Left ventricle myocardium inferior (tissue), 1 donor: ENCODE measurements at places on chromosomes 7 and 10. TPM values are rescaled to one million over a fixed set of nuclear protein-coding genes. Genes with fewer than 3 reads are reported as not detected.

DNA sequence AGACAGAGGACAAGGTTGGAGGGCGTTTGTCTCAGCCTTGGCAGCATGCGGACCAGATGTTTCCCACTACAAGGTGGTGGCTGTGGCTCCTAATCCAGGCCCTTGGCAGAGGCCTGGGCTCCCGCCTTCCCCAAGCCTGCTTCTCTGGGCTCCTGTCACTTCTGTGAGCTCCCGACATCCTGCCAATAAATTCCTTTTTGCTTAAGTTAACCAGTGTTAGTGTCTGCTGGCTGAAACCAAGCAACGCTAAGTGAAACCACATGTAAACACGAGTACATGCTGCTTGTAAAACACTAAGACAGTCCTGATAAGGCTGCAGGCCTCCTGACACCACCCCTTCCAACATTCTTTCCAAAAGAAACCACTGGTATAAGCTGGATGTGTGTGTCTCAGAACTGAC is 263.6 kb upstream of the ZMIZ1 start:
- peak; percentile 74 for DNase-seq

- no peak for DNase-seq
Observed at GRCh38 chr7:48209004-48209600, 37.8 kb downstream of the ABCA13 start.

- DNase-seq: no peak
Observed at GRCh38 chr7:130701650-130702049, 15.3 kb upstream of the TSGA13 start.

DNA sequence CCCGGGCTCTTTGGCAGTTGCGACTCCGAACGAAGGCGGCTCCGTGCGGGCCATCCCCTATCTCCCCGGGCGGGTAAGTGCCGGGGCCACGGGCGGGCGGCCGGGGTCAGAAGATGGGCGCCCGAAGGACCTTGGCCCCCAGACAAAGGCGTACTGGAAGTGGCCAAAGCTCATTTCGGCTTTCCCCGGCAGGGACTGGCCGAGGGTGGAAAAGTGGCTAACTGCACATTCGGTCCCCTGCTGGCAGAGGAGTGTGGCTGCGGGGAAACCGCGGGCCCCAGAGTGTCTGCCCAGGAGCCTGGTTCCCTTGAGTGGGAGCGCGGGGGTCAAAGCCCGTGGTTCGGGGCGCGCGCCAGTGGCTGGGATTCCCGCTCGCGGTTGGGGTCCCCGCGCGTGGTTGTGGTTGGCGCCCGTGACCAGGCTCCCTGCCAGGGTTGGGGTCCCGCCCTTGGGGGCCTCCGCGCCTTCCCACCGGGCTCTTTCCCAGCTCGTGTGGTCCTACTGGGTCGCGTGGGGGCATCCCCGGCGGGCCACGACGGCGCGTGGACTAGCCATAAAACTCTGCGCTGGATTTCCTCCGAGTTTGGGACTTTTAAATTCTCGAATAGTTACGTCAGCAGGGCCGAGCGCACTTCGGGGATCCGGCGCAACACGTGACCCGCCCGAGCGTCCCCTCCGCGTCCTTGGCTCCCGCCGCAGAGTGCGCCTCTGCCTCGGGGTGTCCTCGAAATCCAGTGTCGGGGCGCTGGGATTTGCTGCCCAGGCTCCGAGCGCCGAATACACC is 124.4 kb downstream of the TACC2 start:
- DNase-seq: peak; percentile 73

- DNase-seq: no peak
Observed at GRCh38 chr7:84025332-84025927, 169.2 kb downstream of the SEMA3A start.

GRCh38 chr7:115217373-115217772 is 295.5 kb downstream of the MDFIC start:
- DNase-seq: no peak

GRCh38 chr10:101602761-101603398 is 14.8 kb downstream of the DPCD start:
- peak; percentile 65 for DNase-seq

- DNase-seq: no peak
Observed at GRCh38 chr10:108515821-108516220, 1351.3 kb upstream of the SORCS1 start.

DNA sequence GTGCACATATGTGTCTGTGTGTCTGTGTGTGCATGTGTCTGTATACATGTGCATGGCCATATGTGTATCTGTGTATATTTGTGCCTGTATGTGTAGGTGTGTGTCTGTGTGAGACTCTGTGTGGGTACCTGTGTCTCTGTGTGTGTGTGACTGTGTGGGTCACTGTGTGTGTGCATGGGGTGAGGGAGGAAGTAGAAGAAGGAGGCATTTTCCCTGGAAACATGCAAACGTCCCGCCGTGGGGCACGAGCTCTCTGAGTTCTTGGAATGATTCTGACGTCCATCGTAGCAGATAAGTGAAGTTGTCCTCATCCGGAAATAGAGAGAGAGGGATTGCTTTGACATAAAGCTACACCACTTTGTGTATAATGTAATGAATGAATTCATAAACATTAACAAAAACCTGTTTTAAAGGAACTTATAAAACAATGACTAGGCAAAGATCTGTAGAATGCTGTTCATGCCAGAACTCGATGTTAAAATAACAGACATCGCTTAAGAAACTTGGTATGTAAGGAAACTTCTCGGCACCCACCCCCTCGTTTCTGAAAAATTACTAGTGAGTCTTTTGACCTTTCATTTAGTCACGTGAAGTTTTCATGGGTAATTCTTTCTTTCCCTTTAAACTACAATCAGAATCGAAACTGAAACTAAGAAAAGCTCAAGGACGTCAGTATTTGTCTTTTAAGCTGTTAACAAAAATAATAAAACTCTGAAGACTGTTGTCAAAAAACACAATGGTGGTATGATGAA is 43.6 kb upstream of the KLF6 start:
- no peak for DNase-seq

- no peak for DNase-seq
Observed at GRCh38 chr7:103951311-103951710, 38.1 kb downstream of the RELN start.

- DNase-seq: no peak
Observed at GRCh38 chr10:53003094-53003493, 230.5 kb upstream of the MBL2 start.

GRCh38 chr7:153628406-153628805 is 423.8 kb upstream of the DPP6 start:
- no peak for DNase-seq

- DNase-seq: no peak
Observed at GRCh38 chr10:119502618-119503155, 39.8 kb downstream of the RGS10 start.

- no peak for DNase-seq
Observed at GRCh38 chr10:24382979-24383663, 174.2 kb downstream of the KIAA1217 start.

DNA sequence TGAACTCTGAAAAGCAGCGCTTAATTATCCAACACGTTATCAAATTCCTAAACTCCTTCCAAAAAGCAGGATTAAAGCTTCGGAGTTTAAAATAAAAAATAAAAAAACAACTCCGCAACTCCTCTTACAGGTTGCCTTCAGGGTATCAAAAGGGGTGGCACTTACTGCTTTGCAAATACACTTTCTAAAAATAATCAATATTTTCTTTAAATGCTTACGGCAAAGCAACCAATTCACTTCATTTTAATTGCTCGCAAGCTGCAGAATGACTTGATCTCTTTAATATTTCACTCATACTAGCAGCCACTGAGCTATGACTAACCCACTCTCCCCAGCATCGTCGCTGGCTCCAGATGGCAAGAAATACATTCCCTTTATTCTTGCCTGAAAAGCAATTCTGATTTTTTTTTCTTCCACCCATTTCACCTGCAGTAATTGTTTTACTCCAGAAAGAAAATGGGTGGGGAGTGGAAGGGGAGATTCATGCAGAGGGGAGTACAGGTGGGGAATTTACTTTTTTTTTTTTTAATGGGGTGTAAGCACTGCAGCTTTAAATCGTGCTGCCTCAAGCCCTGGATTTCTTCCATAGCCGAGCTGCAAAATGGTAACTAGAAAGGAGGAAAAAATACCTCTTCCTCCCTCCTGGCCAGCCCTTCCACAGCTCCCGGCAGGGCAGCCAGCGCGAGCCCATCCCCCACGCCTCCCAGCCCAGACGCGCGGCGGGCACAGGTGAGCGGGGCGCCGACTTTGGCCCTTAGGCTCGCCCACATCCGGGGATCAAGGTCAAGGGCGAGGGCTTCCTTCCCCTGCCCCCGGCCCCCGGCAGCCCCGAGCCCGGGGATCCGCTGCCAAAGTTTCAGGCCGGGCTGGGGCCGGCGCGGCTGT is 54.2 kb upstream of the FHIP2A start:
- DNase-seq: peak; percentile 43

DNA sequence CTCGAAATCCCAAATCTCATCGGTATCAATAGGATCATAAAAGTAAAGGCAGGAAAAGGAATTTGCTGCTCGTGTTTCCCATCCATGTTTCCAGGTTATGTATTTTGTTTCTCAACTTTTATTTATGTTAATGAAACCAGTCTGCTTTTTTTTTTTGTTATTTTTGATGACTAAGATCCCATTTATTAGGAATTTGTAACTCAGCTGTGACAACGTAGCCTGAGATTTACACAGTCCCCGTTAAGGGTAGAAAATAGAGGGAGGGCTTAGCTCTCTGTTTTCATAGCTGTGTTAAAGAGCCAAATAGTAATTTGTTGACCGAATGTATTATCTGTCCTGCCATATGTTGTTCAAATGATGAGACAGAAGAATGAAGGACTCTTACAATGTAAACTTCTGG is 164.0 kb downstream of the MGMT start:
- DNase-seq: no peak

DNA sequence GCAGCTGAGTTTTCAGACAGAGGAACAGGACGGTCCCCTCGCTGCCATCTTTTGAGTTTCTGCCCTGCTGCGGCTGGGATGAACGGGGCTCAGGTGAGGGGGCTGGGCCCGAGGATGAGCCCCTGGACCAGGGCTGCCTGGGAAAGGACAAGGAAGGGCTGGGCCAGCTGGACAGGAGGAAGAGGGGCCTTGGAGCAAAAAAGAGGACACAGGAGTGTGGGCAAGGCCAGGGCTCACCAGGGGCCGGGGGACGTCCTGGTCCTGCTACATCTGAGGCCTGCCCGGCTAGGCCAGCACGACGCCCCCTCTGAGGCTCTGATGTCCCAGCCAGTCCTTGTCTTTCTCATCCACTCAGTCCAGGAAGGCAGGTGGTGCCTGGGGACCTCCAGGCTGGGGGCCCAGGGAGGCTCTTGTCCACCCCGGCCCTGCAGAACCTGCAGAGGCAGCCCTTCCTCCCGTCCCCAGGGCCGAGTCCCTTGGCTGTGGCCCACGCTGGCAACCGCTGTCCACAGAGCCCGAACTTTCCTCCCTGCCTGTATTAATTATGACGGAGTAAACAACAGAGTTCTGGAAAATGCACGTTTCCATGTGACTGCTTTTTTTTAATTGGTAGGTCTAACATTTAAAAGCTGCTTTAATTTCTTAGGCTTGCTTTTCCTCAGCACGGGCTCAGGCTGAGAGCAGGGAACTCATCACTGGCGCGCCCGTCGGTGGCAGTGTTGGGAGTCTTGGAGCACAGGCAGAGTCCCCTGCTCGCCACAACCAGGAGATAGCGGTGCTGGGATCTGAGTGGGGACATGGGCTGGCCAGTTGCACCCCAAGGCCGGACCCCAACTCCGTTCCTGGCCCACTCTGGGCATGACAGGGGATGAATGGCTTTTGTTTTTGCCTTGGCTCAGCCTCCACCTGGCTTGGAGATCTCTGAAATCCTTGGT is 187.7 kb downstream of the ELFN1 start:
- no peak for DNase-seq

DNA sequence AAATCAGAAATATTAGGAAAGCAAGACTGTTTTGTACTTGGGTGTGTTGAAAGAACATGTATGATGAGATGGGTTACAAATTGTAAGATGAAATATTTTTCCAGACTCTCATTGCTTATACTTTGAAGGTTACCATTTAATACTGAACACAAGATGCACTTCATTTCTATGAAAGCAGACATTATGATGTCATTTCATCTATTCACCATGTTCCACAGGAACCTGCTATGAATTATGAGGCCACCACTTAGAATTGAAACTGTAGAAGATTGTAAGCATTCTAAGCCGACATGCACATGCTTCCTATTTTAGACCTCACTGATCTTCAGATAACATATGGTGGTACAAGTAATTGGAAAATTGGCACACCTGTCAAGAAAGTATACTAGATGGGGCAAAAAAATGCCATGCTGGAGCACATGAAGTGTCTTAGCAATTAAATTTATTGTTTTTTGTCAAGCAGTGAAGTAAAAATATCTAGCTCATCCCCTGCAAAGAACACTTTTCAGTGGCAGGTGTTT is 195.0 kb downstream of the PHF14 start:
- DNase-seq: no peak

- DNase-seq: no peak
Observed at GRCh38 chr10:52900593-52900992, 128.0 kb upstream of the MBL2 start.

GRCh38 chr7:8058322-8058721 is 89.7 kb downstream of the GLCCI1 start:
- no peak for DNase-seq

DNA sequence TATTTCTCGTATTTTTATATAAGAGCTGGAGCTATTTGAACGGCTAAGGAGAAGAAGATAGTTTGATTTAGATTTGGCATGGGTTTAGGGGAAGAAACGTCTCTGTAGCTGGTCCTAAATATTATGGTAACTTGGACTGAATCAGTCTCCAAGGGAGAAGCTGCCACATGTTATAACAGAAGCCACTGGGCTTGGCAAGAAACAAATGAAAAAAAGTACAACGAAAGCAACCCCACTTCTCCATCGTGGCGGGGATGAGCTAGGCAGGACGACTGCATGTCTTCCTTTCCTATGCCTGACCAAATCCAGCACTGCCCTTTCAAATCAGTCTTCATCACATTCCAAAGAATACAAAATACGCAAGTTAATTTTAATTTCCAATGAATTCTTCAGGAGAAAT is 196.7 kb upstream of the KLF14 start:
- no peak for DNase-seq

- DNase-seq: no peak
Observed at GRCh38 chr7:10106609-10107008, 867.1 kb upstream of the PHF14 start.

DNA sequence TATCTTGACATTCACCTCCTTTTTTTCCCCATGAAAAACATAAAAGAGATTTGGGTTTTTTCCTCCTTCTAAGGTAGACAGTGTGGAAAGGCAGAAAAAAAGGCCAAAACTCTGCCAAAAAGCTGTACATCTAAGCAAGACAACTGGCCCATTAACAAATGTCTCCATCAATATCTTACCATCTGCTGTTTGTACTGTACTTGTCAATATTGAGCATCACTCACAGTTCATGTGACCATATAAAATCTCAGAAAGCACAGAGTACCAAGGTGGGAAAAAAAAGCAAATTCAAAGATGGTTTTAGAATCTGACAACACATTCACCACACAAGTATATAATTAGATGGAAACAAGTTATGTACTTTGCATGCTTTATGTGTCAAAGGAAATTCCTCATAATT is 52.6 kb downstream of the CACNA2D1 start:
- no peak for DNase-seq

- no peak for DNase-seq
Observed at GRCh38 chr10:91700788-91701444, 68.0 kb upstream of the PPP1R3C start.

- DNase-seq: no peak
Observed at GRCh38 chr7:47580811-47581331, 1.0 kb downstream of the TNS3 start.

Gene SFTPA1
- total RNA-seq: not detected

Gene GIMAP8
- 11.0 TPM for total RNA-seq

Gene PLCE1
- 11.2 TPM for total RNA-seq

Gene FAM25A
- not detected for total RNA-seq

Gene GRID2IP
- total RNA-seq: not detected

Gene FBXO24
- total RNA-seq: 0.25 TPM

Gene ZNF117
- 3.2 TPM for total RNA-seq

Gene PLPP4
- not detected for total RNA-seq

Gene CPA4
- not detected for total RNA-seq

Gene KLF14
- total RNA-seq: 0.11 TPM

Gene ASZ1
- total RNA-seq: not detected

Gene H2AZ2
- 265 TPM for total RNA-seq
